ENCODE measurements at places on chromosomes 2 and 18. TPM values are rescaled to one million over a fixed set of nuclear protein-coding genes. Genes with fewer than 3 reads are reported as not detected.

DNA sequence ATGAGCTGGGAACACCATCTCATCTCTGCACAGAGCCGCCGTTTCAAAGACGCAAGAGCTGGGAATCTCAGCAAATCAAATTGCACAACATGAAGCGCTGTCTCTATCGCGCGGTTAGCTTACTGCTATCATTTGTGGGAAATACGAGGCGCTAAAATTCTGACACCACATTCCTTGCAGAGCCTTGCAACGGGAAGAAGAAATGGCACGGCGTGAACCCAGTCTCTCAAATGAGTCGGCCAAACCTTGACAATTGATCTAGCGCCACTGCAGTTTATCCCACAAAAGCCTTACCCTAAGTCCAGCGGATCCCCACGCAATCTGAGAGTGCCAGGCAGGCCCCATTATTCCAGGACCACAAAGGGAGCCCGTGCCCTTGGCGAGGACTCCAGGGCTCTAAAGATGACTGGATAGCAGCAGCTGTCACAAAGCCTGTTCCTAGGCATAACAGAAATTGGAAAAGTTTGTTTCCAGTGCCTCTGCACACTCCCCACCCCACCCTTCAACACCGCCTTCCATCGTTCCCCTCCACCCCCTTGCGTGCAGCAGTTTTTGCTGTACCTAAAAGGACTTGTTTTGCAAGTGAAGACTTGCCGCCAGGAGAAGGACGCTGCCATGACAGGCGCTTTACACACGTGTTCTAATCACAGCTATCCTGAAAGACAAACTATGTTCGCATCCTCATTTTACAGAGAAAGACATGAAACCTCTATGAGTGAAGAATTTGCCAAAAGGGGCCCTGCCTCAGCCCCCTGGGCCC, 252.4 kb downstream of the EIPR1 start:
- DNase-seq = no peak

- no peak for DNase-seq
Observed at GRCh38 chr2:194610297-194610696, 1046.7 kb upstream of the SLC39A10 start.

DNA sequence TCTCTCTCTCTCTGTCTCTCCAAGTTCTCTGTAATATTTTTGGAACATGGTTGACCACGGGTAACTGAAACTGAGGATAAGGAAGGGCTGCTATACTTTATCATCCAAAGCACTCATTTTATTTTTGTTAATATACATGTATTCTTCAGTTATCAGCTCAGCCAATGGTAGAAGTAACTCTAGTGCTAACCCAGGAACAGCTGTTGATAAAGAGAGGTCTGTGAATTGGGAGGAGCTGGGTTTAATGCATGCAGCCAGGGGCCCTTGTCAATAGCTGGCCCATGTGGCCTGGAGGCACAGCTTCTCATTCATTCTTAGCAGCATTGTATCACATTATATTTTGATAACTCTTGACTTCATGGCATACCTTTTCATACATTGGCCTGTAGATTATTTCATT, 401.6 kb downstream of the EPHA4 start:
- DNase-seq = no peak

Gene COBLL1
- total RNA-seq = 52.1 TPM
